Esophagus mucosa (tissue), 1 donor: ENCODE measurements at places on chromosomes 12 and 14. TPM values are rescaled to one million over a fixed set of nuclear protein-coding genes. Genes with fewer than 3 reads are reported as not detected.

The ABCD2 gene
- 0.12 TPM for total RNA-seq

The KRT83 gene
- not detected for total RNA-seq

The PZP gene
- not detected for total RNA-seq

The NXPH4 gene
- total RNA-seq, result 6.7 TPM

The FAM90A1 gene
- 0.16 TPM for total RNA-seq

- peak; percentile 59 for ATAC-seq
Measured at GRCh38 chr14:57057803-57058202, 210.9 kb downstream of the EXOC5 start.

- ATAC-seq, result peak; percentile 21
Measured at GRCh38 chr14:22979748-22980392, 2.5 kb downstream of the AJUBA start.

DNA sequence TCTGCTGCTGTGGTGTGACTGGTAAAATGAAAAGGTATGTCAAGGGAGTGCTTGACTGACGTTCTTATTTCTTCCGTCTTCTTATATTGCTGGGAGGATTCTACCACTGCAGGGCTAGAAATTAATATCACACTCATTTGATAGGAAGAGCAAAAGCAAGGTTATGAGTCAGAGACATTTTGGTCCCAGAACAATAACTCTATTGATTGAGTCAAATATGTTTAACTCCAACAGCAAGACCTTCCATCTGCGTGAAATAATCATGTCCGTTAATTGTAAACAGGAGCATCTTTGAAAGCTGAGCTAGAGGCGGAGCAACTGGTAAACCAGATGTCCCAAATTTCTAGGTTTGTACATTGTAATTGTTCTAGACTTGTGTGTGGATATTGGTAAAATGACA lies 1293.6 kb downstream of the AACS start:
- ATAC-seq, result no peak

DNA sequence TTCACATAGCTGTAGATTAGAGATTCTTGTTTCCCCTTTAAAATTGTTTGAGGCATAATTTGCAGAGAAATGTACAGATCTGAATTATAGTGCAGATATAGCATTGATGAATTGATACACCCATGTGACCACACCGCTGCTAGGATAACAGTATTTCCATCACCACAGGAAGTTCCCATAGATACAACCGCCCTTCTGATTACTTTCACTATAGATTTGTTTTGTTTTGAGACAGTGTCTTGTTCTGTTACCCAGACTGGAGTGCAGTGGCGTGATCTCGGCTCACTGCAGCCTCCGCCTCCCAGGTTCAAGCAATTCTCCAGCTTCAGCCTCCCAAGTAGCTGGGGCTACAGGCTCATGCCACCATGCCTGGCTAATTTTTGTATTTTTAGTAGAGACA lies 8.8 kb upstream of the ASPG start:
- ATAC-seq, result no peak

DNA sequence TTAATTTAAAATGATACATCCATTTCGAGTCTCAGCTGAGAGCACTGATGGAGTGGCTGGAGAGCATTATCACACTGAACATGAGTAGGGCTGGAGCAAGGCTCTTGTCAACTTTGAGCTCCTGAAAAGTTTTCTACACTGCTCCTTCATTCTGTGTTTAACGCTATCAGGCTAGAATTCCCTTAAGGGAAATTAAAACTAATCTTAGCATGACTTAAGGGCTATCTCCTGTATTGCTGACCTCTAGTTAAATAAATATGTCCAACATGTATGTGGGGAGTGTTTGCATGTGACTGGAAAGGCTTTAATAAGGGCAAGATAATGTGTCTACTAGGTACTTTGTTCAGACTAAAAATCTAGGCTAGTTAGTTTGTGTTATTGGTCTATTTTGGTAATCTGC lies 116.7 kb upstream of the CAND1 start:
- ATAC-seq, result no peak

GRCh38 chr14:103384450-103385151 lies 614 bp upstream of the MARK3 start:
- no peak for ATAC-seq

GRCh38 chr12:68870011-68870410 lies 62.0 kb downstream of the MDM2 start:
- ATAC-seq, result no peak

DNA sequence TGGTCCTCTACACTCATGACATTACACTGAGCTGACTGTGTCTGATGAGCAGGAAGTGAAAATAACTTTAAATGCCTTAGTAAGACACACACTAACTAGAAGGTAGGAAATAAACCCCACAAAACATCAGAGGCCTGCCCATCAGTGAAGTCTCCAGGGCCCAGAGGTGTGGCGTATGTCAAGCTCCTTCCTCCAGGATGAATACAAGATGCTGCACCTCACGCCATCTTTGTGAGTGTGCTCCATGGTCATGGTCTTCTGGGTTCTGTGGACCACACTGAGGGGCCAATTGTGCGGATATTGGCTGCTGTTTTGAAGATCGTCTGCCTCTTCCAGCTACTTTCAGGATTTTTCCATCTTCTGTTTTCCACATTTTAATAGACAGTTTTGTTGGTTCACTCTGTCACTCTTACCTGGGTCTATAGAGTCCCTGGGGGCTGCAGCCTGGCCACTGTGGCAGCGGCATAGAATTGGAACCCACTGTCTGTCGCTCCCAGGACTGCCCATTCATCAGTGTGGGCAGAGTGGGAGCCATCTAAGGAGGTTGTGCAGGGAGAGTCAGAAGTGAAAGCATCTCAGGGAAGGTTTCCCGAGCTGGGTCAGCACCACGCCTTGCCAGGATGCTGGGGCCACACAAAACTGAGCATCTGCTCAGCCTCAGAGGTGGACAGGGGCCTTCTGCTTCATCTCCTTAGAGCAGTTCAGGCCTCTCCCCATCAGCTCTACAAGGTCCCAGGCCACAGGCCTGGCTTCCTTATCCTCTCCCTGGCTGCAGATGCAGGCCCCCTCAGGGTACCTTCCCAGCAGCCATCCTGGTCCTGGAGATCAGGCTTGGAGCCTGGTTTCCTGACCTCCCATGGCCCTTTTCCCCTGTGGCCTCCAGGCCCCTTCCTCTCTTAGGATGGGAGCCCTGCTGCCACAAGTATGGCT lies 57.5 kb upstream of the C14orf180 start:
- ATAC-seq, result no peak

DNA sequence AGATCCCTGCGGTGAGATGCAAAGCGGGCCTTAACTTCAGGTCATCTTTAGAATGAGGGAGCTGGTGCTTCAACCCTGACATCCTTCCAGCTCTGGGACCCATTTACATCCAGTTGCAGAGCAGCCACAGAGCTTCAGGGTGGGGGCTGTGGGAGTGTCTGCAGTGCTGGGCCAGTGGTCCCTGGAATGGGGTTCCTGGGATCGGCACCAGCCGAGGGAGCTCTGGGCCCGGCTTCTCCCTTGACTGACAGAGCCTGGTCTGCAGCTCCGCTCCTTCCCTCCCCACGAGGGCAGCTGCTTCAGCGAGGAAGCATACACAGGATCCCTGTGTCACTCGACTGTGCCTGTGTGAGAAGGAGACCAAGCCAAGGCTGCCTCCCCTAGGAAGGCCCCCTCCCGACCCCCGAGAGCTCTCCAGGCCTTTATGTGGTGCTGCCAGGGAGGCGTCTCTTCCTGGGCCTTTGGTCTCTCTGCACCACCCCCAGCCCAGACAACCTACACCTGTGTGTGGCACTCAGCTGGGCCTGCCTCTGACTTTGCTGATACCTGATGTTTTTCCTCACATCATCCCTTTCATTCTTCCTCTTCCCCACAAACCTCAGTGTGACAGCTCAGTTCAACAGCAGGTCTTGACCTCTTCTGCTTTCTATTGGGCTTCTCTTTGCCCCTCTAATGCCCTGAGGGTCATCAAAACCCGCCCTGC lies 48.1 kb upstream of the RIN3 start:
- ATAC-seq, result peak; percentile 14

DNA sequence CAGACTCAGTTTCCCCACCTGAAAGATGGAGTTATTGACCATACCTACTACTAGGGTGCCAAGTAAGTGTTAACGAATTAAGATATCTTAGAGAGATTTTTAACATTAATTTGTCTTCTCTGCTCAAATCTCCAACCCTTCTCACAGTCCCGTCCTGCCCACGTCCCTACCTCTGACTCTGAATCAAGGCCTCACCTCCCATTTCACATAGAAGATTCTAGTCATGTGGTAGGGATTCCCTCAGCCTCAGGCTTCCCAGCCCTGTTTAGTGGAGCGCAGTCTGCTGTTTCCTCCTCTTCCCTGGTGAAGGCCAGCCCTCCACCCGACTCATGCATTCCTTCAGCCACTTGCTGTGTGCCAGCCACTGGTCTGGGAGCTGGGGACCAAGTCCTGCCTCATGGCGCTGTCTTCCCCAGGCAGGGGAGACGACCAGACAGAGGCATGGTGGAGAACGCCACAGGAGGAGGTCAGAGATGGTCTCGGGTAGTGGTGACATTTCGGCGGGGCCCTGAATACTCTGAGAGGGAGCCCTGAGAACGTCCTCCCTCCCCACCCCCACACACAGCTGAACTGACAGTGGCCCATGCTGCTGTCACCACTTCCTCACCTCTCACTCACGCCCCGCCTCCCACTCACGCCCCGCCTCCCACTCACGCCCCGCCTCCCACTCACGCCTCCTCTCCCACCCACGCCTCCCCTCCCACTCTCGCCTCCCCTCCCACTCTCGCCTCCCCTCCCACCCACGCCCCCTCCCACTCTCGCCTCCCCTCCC lies 38.8 kb downstream of the TMEM63C start:
- no peak for ATAC-seq

GRCh38 chr12:42267413-42268190 lies 29.6 kb upstream of the YAF2 start:
- ATAC-seq, result peak; percentile 15

DNA sequence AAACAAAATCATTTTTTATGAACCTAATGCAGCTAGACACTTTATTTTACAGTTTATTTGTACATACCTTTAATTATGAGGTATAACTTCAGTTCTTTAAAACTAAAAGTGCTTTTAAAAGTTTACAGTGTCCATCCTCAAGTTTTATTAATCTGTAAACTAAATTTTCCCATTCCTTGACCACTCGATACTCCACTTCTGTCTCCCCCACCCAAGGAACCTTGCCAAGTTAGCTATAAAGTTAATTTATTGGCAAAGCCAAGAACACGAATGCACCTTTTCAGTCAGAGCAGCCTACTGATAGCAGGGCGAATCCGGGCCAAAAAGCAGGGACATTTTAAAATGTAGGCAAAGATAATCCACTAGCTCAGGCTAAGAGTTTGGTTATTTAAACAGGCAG lies 29.6 kb downstream of the NAA30 start:
- no peak for ATAC-seq

DNA sequence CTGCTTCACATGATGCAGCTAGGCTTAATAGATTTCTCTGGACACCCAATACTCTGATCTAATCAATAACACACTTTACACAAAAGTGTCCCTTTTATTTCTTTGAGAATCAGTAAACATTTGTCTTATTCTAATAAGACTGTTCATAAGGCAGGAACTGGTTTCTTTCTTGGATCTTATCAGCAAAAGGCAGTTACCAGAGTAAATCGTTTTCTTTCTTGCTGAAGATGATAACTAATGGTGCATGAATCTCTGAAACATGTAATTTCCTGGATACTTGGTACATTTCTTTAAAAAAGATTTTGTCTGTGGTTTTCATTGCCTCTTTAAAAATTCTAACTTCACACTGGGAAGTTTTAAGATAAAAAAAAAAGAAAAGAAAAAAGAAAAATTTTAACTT lies 39.6 kb downstream of the WIF1 start:
- no peak for ATAC-seq

DNA sequence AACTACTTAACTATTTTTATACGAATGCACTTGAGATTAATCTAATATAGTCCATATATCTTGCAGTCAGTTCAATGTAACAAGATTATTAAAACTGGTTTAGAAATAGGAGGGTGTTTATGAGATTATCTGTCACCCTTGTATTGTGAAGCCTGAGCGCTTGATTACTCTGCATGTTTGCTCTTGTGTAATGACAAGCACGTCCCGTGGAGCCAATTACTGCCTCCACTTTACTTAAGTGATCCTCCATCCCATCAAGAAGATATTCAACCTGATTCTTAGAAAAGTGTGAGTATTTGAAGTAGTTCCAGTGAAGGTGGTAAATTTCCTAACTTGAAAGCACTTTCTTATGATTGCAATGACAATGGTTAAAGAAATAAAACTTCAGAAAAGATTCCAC lies 415.2 kb upstream of the GARIN6 start:
- peak; percentile 43 for ATAC-seq

- no peak for ATAC-seq
Measured at GRCh38 chr12:51860986-51861385, 12.5 kb upstream of the FIGNL2 start.

- ATAC-seq, result no peak
Measured at GRCh38 chr14:54700717-54701116, 133.8 kb downstream of the SAMD4A start.

DNA sequence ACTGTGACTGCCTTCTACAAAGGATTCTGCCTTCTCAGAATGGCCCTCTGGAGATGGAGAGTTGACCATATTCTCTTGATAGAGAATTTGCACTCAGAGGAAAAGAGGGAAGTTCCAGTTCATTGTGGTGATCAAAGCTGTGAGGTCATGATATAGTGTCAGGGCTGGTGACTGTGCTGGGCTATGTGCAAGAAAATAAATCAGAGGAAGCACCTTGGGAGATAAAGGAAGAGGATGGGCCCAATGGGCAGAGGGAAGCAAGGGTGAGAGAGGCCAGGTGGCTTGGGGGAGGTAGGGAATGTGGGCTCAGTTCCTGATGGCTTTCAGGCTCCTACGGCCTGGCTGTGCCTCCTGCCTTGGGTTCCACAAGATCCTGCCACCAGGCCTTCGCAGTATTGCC lies 145.8 kb downstream of the SLC8A3 start:
- ATAC-seq, result no peak

DNA sequence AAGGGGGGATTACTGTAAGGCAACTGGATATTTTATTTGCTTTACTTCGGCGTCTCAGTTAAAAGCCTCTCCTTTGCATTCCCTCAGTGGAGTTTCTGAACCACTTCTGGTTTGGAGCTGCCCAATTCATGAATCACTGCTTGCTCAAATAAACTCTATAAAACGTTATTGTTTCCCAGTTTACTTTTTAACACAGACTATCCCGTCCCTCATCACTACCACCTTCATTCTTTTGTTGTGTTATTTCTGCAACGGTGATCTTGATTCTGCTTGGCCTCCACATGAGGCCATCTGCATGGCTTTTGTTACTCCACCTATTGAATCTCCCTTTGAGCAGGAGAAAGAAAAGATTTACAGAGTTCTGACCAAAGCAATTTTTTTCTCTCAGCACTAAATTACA lies 104.0 kb upstream of the PLEKHA5 start:
- no peak for ATAC-seq

GRCh38 chr12:63208956-63209355 lies 58.0 kb upstream of the AVPR1A start:
- ATAC-seq, result no peak

DNA sequence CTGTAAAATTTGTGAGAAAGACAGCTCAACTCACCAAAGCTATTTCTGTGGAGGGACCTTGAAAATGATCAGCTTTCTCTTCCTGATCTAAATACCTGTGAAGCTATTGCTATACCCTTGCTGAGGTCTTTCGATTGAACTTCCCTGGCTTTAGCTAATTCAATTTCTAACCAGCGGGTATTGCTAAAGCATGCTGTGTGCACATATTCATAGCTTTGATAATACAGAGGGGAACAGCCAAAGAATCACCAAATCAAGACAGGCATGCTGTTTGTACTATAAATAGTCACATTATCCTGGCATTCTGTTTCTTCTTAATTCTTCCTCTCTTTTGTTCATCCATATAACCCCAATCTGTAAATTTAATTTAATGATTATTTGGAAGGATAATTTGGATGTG lies 233.0 kb downstream of the LRFN5 start:
- ATAC-seq, result no peak
